Nasal cavity respiratory epithelium epithelial cell of viscerocranial mucosa (primary cell): ENCODE measurements at places on chromosomes 5 and 9. TPM values are rescaled to one million over a fixed set of nuclear protein-coding genes. Genes with fewer than 3 reads are reported as not detected.

The MRPS27 gene
- 52.2 and 58.4 TPM in 2 replicates for total RNA-seq

The CLINT1 gene
- total RNA-seq: 164 and 276 TPM in 2 replicates

The ZNF454 gene
- 1.4 and 4.8 TPM in 2 replicates for total RNA-seq

The PBX3 gene
- 6.2 and 14.7 TPM in 2 replicates for total RNA-seq

The C9orf43 gene
- total RNA-seq: 0.34 and 0.71 TPM in 2 replicates

The FAM219A gene
- total RNA-seq: 4.4 and 10.0 TPM in 2 replicates

The PCDHB4 gene
- under 0.01 and 0.21 TPM in 2 replicates for total RNA-seq

The VAV2 gene
- total RNA-seq: 21.2 and 56.4 TPM in 2 replicates

The MUSK gene
- total RNA-seq: not detected in 2 replicates

The ORM2 gene
- total RNA-seq: not detected in 2 replicates

The CD14 gene
- 1.4 and 6.6 TPM in 2 replicates for total RNA-seq

The ABO gene
- total RNA-seq: 0.14 TPM in 1 of 2 replicates, not detected in the other

The FAM200C gene
- total RNA-seq: 1.7 and 3.8 TPM in 2 replicates

The PDCD1LG2 gene
- 1.4 and 7.8 TPM in 2 replicates for total RNA-seq

The OTULINL gene
- 0.34 and 0.36 TPM in 2 replicates for total RNA-seq

The LHX6 gene
- 0.14 and 0.34 TPM in 2 replicates for total RNA-seq

The PKD2L2 gene
- total RNA-seq: not detected in 2 replicates

The CARTPT gene
- total RNA-seq: not detected in 2 replicates

The AJM1 gene
- total RNA-seq: 2.1 and 3.4 TPM in 2 replicates

The TAS2R1 gene
- not detected in 2 replicates for total RNA-seq

The LCN6 gene
- total RNA-seq: not detected in 2 replicates

The ZNF883 gene
- 1.4 and 3.2 TPM in 2 replicates for total RNA-seq

The DRD1 gene
- not detected in 2 replicates for total RNA-seq

The PDE6A gene
- 0.36 TPM in 1 of 2 replicates, not detected in the other for total RNA-seq

The SLC24A2 gene
- under 0.01 TPM in 1 of 2 replicates, not detected in the other for total RNA-seq

The CDK5RAP2 gene
- 28.7 and 49.8 TPM in 2 replicates for total RNA-seq

The DMRTA1 gene
- 5.5 and 6.5 TPM in 2 replicates for total RNA-seq

The GPRIN1 gene
- 3.1 and 5.1 TPM in 2 replicates for total RNA-seq

The NMRK1 gene
- total RNA-seq: 30.4 and 36.6 TPM in 2 replicates

The SPINK6 gene
- total RNA-seq: 1.7 TPM in 1 of 2 replicates, not detected in the other

The C5orf47 gene
- total RNA-seq: under 0.01 and 0.07 TPM in 2 replicates

The SV2C gene
- total RNA-seq: under 0.01 TPM in 2 replicates

The GPR150 gene
- total RNA-seq: under 0.01 and 0.21 TPM in 2 replicates

The FABP6 gene
- under 0.01 and 0.64 TPM in 2 replicates for total RNA-seq

The OLFM1 gene
- total RNA-seq: not detected in 2 replicates

The PAEP gene
- total RNA-seq: not detected in 2 replicates

The TRPM6 gene
- total RNA-seq: under 0.01 and 0.50 TPM in 2 replicates

The ACTBL2 gene
- total RNA-seq: 0.50 TPM in 1 of 2 replicates, not detected in the other

The DOCK8 gene
- total RNA-seq: 0.34 and 1.3 TPM in 2 replicates

The PCDHGA6 gene
- under 0.01 and 1.1 TPM in 2 replicates for total RNA-seq

The LRRC19 gene
- not detected in 2 replicates for total RNA-seq

The GLDC gene
- total RNA-seq: 0.07 and 2.4 TPM in 2 replicates

The MPDZ gene
- total RNA-seq: 6.2 and 30.1 TPM in 2 replicates

The FOXD4L5 gene
- under 0.01 and 0.14 TPM in 2 replicates for total RNA-seq

The AQP3 gene
- 72.8 and 110 TPM in 2 replicates for total RNA-seq

The GADD45G gene
- total RNA-seq: 0.43 TPM in 1 of 2 replicates, not detected in the other

The FOXD4L4 gene
- total RNA-seq: 0.34 and 0.43 TPM in 2 replicates

The ATP10B gene
- total RNA-seq: 1.7 and 15.2 TPM in 2 replicates

The MEIKIN gene
- not detected in 2 replicates for total RNA-seq

The HSPA4 gene
- total RNA-seq: 178 and 215 TPM in 2 replicates

The DMGDH gene
- total RNA-seq: 3.1 and 14.0 TPM in 2 replicates

The CAAP1 gene
- 29.3 and 31.1 TPM in 2 replicates for total RNA-seq

The CDKN2B gene
- 45.5 and 124 TPM in 2 replicates for total RNA-seq

The NTNG2 gene
- not detected in 2 replicates for total RNA-seq

The GTF2H2C gene
- 33.8 and 51.5 TPM in 2 replicates for total RNA-seq

The RNF180 gene
- total RNA-seq: 2.7 and 6.8 TPM in 2 replicates
